ENCODE measurements at places on chromosomes 7 and 10. TPM values are rescaled to one million over a fixed set of nuclear protein-coding genes. Genes with fewer than 3 reads are reported as not detected.

GRCh38 chr7:153523320-153524015 is 528.7 kb upstream of the DPP6 start:
- DNase-seq, result no peak

TUBAL3 gene
- total RNA-seq, result not detected

ANKRD61 gene
- under 0.01 TPM for total RNA-seq

DNA sequence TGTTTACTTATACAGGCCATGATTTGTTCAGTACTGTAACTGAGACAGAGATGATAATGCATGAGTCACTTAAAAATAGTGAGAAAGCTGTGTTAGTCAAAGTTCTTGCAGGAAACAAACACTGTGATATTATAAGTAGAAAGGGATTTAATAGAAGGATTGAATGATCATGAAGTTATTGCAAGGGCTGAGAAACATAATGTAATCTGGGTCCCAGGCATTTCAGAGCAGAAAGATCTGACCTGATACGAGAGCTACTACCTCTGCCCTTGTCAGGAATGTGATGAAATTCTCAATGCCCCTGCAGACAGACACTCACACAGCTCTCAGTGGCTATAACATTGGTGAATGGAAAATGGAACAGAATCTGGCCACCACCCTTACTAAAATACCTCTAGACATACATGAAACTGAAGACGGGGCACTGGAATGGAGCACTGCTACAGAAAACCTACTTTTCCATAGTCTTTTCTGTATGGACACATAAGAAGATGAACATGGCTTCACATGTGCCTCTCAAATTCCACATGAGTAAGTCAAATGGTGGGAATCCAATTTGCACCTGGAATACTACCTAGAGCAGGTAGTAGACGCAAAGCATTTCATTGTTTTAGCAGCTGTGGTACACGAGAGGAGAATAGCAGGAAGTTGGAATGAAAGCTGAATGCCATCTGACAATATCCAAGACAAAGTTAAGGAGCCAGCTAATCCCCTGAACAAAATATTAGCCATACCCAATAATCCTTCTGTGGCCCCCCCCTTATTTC is 19.1 kb upstream of the VWDE start:
- DNase-seq, result no peak

- no peak for DNase-seq
Observed at GRCh38 chr10:44034946-44035345, 350.0 kb downstream of the CXCL12 start.

DNA sequence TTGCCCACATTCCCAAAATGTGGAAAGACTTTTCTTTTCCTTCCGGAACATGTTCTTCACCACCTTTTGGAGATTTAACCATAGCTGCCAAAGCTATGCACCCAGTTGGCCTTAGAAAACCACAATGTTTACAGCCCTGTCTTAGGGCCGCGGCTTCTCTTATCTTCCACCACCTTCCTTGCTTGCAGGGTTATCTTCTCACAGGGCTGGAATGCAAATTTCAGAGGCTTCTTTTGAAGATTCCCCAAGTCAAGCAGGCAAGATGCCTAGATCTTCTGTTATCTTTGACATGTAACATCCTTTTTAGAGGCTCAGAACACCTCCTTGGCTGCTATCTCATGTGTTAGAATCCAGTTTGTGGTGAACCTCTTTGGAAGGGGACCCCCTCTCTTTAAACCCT is 11.1 kb downstream of the KCTD7 start:
- DNase-seq, result no peak

- no peak for DNase-seq
Observed at GRCh38 chr7:84328571-84328970, 134.0 kb upstream of the SEMA3A start.

TWIST1 gene
- 2.4 TPM for total RNA-seq

- no peak for DNase-seq
Observed at GRCh38 chr7:47326808-47327207, 255.1 kb downstream of the TNS3 start.

- DNase-seq, result no peak
Observed at GRCh38 chr7:2775376-2775775, 68.7 kb downstream of the GNA12 start.

- no peak for DNase-seq
Observed at GRCh38 chr7:109213081-109213480, 643.4 kb downstream of the DNAJB9 start.

DNA sequence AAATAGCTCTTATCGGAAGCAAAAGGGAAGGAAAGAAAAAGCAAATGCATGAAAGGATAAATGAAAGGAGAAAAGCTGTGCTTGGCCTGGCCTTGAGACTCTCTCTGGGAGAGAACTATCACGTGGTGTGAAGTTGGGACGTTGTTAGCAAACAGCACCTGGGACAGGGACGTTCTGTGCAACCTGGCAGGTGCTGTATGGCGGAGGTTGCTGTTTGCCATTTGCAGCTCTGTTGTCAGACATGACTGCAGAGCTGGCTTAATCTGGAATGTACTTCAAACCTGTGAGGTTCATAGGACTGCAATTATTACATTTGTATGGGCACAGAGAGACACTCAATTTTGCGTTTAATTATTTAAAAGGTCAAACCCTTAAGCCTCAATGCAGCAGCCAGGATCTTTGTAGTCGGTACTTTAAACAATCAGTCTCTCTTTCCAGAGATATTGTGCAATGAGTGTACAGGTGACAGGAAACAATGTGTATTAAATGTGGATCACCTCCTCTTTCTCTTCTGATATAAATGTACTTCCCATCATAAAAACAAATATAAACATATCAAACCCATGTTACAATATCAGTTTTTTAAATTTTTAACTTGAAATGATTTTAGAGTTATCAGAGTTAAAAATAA is 800.5 kb upstream of the KCND2 start:
- no peak for DNase-seq

GJD4 gene
- not detected for total RNA-seq

FAM25G gene
- not detected for total RNA-seq

DNA sequence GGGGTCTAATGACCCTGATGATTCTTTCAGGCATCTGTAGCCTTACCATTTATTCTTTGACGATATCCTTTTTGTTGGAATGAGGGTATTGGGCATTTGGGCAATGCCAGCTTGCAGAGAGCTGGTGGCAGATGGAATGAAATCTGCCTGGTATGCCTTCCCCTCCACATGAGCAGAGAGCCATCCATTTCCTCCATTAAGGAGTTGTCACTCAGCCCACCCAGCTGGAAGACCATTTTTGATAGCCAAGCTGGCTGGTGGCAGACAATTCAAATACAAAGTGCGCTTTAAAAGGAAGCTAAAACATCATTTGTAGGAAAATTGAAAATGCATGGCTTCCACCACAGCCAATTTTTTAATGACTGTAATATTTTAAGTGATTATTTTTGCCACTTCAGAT is 240.1 kb upstream of the SLC26A5 start:
- DNase-seq, result no peak

GRCh38 chr10:70893227-70894006 is 5.1 kb upstream of the PCBD1 start:
- DNase-seq, result no peak

- DNase-seq, result no peak
Observed at GRCh38 chr7:112615701-112616100, 134.9 kb downstream of the LSMEM1 start.

MUC3A gene
- under 0.01 TPM for total RNA-seq

CCDC126 gene
- total RNA-seq, result 42.8 TPM

CLCN1 gene
- under 0.01 TPM for total RNA-seq

DNA sequence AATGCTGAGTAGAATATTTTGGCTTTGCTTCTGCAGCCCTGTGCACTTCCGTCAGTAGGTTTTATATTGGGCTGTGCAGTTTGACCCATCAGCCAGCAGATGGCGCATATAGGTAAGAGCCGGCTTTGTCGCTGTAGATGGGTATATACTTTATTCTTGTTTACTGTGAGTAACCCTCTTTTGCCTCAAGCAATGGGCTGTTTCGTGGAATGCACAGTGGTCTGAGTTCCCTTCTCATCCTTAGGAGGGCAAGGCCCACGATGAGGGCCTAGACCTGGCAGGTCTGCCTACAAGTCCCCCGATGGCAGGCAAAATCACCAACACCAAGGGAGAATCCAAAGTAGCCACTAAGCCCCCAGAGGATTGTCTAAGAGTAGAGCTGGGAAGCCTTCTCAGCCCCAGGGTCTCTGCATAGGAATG is 1002.9 kb upstream of the KCND2 start:
- no peak for DNase-seq

DNA sequence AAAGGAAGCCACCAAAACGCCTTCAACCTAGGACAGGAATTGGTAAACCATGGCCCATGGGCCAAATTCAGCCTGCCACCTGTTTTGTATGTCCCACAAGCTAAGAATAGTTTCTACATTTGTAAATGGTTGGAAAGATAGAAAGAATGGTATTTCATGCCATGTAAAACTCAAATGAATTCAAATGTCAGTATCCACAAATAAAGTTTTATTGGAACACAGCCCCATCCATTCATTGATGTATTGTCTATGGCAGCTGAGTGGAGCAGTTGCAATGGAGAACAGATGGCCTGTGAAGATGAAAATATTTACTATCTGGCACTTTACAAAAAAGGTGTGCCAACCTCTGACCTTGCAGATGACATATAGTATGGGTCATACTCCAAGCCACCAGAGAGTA is 236.9 kb downstream of the CREB5 start:
- no peak for DNase-seq

DNA sequence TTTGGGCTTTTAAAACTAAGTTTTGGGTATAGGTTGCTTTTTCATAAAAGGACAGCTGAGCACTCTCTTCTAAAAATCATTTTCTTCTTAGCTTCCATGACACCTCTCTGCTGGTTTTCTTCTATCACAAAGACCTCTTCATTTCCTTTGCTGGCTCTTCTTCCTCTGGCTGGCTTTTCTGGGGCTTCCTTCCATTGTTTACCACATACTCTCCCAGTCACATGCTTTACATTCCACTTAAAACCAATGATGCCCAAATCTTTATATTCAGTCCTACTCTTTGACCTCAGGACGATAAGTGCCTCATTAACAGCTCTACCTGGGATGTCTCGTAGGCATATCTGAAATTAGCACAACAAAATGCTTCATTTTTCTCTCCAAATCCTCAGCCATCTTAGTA is 26.8 kb downstream of the FAM133B start:
- no peak for DNase-seq

MMD2 gene
- total RNA-seq, result 2.4 TPM

GRCh38 chr10:80277016-80277415 is 12.4 kb downstream of the MAT1A start:
- no peak for DNase-seq

GRCh38 chr10:114541081-114541796 is 116.8 kb downstream of the ABLIM1 start:
- DNase-seq, result no peak

- no peak for DNase-seq
Observed at GRCh38 chr7:50197549-50197948, 104.5 kb upstream of the ZPBP start.

C10orf53 gene
- not detected for total RNA-seq

PTPRZ1 gene
- total RNA-seq, result 138 TPM

- DNase-seq, result no peak
Observed at GRCh38 chr10:113148901-113149300, 198.9 kb downstream of the TCF7L2 start.

GPNMB gene
- 3.7 TPM for total RNA-seq

GRCh38 chr10:28411648-28412047 is 108.8 kb upstream of the MPP7 start:
- DNase-seq, result no peak

DNA sequence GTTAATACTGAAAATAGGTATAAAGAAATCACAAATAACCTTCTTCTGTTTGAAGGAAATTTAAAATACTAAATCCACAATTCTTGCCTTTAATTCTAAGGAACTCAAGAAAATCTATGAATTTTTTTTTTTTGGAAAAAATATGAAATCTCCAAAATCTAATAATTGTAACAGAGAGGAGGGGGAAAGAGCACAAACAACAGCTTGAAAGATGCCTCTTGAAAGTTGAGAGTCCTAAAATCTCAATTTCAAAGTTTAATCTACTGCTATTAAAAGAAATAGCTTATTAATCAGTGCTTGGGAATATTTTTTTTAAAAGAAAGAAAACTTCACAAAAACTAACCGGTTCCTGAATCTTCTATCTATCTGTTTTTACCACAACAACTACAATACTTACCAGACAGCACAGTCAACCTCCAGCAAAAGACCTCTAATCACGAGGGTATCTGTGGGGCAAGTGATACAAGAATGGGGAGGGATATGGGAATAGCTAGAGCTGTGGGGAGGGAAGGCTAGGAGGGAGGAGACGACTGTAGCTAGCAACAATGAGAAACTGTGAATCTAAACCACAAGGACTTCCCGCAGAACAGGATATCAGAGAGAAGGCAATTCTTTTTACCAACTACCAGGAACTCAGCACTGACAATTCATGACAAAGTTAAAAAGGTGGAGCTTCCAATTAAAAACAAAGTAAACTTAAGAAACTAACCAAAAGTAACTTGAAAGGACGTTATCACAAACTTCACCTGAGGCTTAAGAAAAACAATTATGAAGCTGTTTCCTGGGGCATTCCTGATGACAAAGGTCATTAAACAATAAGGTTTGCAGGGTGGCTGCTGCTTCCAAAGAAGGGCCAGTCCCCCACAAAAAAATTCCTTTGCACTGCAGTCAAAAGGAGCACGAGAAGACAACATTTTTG is at the start of gene USP54:
TSS of gene USP54 (minus strand) at position 462 of the 919 bp plus-strand sequence. CDS start 15,684 bp downstream, outside the sequence.
- DNase-seq, result no peak

CYP3A4 gene
- total RNA-seq, result not detected

POU6F2 gene
- 3.3 TPM for total RNA-seq

PNLIPRP2 gene
- total RNA-seq, result not detected

DNA sequence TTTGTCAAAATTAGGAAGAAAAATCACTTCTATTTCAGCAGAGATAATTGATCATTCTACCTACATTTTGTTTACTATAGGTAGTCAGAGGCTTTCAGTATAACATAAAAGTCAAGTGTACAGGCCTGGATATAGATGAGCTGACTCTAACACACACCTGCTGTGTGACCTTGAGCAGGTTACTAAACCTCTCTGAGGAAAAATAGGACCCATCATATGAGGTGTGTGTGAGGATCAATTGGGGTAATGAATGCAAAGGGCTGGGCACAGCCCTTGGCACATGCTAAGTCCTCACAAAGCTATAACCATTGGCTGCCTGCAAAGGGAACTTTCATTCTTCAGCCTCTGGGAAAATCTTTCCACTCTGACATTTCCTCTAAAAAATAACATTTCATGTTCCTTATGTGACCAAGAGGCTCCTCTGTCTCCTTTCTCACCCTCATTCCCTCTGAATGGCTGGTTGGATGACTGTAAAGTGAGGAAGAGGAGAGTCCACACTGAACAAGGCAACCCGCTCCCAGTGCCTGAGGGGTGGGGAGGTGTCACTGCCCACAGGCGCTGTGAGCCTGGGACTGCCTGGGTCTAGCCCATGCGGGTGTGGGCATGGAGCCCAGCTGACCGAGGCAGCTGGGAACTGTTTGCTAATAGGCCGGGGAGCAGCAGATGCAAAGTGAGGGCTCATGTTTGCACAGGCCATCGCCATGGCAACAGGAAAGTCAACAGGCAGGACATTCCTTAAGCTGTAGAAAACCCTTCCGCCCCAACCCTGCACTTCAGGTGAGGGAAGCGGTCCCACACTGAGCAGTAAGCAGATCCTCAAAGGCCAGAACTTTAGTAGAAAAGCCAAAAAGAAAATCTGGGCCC is 36.8 kb downstream of the MYOF start:
- DNase-seq, result peak; percentile 30

- no peak for DNase-seq
Observed at GRCh38 chr7:33395340-33395739, 266.0 kb downstream of the BBS9 start.

PDK4 gene
- 2.9 TPM for total RNA-seq

GRCh38 chr7:55536619-55537457 is 35.5 kb downstream of the VOPP1 start:
- no peak for DNase-seq
